Retina (tissue), 1 donor: ENCODE measurements at places on chromosomes 5 and 9.

GRCh38 chr5:177412603-177413233 is 3.4 kb upstream of the F12 start:
- DNase-seq, result no peak

GRCh38 chr9:131669269-131670157 is 70.4 kb downstream of the RAPGEF1 start:
- no peak for DNase-seq

DNA sequence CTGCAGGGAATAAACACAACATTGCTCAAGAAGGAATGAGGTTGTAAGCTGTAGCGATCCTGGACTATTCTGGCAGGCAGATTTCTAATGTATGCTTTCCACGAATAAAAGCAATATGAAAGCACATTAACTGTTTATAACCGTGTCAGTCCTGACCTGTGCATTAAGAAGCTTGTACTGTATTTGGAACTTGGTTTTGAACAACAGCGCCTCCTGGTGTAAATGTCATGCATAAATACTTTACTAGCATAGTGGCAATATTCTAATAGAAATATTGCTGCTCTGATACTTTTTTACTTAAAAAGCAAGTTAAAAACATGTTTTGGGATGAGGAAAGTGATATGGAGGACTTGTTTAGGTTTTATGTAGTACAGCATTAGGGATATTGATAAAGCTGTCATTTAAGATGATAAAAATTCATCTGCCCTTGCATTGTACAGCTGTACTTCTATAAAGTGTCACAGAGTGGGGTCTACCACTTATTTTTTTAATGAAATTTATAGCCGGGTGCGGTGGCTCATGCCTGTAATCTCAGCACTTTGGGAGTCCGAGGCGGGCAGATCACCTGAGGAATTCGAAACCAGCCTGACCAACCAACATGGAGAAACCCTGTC is 70.7 kb upstream of the GNE start:
- DNase-seq, result peak; percentile 34

- no peak for DNase-seq
These were observed 188.4 kb downstream of the WDR70 start for GRCh38 chr5:37567566-37567965.

DNA sequence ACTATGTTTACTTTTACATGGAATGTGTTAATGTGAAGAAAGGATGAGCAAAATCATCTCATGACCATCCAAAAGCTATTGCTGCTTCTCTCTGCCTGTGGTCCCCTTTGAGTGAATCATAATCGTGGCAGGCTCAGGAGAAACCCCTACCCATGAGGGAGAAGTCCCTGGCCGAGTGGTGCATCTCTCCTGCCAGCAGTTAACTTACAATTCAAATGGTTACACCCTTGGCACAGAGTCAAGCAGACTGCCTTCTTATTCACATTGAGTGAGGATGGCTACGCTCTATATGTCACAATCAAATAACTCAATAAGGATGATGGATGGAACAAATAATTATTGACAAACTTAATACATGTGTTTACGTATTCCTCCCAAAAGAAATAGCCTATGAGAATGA is 179.1 kb downstream of the FGF1 start:
- DNase-seq, result no peak

DNA sequence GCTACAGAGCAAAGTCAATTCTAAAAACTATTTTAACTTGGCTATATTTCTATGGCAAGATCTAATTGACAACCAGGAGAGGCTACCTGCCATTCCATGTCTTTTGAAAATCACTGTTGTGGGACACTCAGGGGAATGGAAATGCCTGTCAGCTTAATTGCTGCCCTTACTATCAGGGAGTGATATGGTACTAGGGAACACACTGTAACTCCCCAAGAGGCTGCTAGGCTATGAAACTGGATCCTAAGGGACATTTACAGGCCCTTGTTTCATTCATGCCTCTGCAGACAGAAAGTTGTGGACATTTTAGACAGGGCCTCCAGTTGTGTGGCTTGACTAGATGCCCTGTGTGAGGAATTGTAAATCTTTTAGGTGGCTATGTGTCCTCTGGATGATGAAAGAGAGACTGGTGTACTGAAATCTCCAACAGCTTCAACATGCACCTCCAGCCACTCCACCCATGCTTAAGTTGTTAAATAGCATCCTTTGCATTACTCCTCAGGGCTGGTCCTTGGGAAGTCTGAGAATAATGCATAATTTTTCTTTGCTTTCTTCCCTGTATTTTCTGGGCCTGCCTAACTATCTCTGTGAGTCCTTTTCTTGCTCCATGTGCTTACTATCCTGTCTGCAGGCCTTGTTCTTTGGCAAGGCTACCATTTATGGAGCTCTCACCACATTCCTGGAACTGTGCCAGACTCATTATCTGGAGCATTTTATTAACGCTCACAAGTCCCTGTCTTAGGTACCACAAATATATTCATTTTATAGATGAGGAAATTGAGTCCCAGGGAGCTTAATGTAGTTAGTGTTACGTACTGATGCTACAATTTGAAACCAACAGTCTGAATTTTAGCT is 3.2 kb downstream of the MROH2B start:
- DNase-seq, result no peak

DNA sequence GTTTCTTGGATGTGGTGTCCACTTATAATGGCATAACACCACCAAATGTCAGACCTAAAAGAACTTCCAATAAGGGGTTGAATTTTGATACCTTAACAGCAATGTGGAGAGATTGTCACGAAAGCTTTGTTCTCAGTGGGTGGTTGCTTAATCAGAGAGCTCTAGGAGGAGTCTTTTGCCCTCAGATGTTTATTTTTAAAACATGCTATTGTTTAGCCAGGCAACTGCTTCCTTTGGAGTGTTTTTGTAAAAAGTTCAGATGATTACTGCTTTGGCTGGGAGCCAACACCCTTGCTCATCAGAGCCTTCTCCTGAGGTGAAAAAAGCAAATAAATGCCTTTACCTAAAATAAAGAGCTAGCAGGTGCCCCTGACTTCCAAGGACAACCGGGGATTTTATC is 65.0 kb downstream of the SLC1A1 start:
- no peak for DNase-seq

DNA sequence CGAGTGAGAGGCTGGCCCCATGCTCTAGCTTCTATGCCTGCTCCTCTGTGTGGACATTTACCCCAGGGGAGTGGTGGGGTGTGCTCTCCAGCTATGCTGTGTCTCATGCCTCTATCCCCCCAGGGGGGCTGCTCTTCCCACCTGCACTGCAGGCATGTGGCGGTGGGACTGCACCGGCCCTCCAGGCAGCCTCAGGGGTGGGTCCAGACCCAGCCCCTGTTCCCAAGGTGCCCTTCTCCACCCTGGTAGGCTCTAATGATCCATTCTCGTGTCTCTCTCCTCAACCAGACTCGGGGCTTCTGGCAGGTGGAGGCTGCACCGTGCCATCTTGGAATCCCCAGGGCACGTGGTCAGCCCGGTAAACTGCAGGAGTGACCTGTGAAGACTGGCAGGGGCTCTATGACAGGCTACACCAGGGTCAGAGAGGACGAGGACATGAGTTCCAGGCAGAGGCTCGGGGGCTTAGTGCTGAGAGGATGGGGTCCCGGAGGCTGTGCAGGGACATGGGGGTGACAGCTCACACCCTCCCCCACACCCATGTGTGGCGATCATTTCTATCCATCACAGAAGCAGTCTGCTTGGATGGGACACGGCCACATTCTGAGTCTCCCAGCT is 22.7 kb upstream of the COL5A1 start:
- no peak for DNase-seq

GRCh38 chr5:8924054-8924793 is 621.7 kb downstream of the SEMA5A start:
- DNase-seq, result no peak

GRCh38 chr9:95512709-95513095 is 4.1 kb downstream of the PTCH1 start:
- no peak for DNase-seq

- DNase-seq, result no peak
These were observed 80.3 kb downstream of the EPB41L4A start for GRCh38 chr5:112338681-112339337.

DNA sequence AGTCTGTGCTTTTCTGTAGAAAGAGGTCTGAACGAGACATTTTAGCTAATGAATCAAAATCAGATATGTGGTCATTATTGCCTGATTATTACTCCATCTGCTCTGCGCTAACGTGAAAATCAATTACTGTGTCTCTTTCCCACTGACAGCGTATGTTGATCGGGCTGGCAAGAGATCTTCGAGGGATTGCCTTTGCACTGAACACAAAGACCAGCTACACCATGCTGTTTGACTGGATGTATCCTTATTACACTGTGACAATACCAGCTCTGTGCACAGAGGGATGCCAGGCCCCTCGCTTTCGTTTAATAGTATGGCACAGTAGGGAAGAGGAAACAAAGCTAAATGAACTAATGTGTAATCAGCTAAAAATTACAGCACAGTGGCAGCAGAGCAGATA is 103.7 kb upstream of the TLX3 start:
- DNase-seq, result peak; percentile 65

DNA sequence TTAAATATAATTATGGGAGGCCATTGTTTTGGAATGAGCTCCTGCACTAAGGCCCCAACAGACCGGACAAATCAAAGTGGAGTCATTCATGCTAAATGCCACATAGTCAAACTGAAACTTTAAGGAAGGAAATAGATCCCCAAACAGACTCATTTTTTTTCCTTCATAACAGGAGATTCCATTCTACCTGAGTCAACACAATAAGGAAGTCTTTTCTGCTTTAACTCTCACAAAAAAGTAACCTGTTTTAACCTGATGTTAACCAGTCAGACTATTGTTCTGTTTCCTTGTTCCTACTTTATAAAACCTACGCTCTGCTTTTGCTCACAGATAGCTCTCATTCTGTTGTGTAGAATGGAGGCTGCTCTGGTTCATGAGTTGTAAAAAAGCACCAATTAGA is 234.9 kb downstream of the YTHDC2 start:
- DNase-seq, result no peak

DNA sequence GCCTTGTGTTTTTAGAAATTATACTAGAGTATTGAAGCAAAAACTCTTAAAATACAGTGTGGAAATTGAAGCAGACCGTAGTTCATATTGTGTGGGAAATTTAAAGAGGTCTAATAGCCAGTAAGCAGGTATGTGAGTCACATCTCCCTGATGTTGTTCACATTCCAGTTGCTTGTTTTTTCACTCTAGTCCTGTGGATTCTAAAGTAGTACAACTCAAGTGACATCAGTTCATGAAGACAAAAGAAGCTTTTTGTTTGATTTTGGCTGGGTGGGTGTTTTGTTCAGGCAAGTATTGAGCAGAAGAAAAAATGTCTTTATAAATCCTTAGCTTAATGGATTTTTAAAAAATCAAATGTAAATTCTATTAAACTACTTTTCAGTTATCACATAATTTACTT is 216.2 kb downstream of the MAN2A1 start:
- DNase-seq, result no peak

GRCh38 chr9:32378496-32378895 is 5.9 kb upstream of the ACO1 start:
- DNase-seq, result peak; percentile 50

DNA sequence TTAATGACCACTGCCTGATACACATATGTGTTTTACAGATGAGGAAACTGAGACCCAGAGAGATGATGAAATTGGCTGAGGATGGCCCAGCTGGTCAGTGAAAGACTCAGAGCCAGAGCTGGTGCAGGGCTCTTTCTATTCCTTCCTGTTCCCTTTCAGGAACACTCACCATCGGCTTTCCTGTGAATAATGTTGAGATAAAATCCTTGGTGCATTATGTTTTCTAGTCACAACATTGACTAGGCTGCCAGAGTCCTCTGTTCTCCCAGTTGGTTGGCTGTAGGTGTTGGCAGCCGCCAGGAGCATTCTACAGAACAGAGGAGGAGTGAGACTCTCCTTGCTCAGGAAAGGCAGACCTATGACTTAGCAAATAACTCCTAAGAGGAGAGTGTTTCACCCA is 14.8 kb downstream of the TGFBI start:
- DNase-seq, result no peak

DNA sequence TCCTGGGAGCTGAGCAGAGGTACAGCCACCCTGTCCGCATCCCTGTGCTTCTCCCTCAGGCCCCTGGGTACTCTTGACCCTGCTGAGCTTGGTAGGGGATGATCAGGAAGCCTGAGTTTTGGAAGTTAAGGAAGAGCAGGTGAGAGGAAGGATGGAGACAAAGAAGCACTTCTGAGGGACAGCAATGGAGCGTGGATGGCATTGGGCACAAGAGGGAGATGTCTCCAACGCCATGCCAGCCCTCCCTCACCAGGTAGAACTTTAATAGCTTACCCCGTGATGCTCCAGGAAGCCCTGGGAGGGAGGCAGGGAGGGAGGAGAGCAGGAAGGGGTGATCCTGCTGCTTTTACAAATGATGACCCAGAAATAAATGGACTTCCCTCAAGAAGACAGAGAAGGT is 29.9 kb upstream of the SMU1 start:
- DNase-seq, result no peak

- DNase-seq, result no peak
These were observed 435.7 kb downstream of the DMAC1 start for GRCh38 chr9:7363777-7364477.

- DNase-seq, result no peak
These were observed 100.0 kb downstream of the BASP1 start for GRCh38 chr5:17317473-17317872.

- no peak for DNase-seq
These were observed 15.5 kb upstream of the LOX start for GRCh38 chr5:122093415-122094180.

GRCh38 chr5:6510973-6511372 is 62.3 kb downstream of the UBE2QL1 start:
- no peak for DNase-seq

DNA sequence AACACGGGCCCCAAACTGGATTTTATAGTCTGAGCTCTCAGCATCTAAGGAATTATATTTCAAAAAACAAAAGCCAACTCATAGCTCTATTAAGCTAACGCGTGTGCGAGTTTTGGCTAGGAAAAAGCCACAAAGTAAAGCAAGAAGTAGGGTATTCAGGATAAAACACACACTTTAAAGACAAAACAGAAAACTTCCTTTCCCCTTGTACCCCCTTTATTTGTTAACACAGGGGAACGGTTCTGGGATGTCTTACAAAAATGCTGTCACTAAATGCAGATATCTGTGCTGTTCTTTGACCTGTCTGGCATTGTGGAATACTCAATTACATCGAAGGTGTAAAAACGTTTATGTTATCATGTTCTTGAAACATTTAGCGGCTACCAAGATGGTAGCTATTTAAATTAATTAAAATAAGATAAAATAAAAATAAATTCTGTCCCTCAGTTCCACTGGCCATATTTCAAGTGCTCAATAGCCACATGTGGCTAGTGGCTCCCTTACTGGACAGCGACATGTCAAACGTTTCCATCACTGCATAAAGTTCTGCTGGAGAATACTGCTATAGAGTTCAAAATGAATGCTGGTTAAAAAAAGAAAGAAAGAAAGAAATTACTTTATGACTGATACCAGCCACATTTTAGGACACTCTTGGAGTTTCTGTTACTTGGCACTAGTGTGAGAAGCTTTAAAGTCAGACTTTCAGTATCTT is 7.2 kb upstream of the MEF2C start:
- no peak for DNase-seq
